ENCODE measurements at places on chromosomes 4 and X. TPM values are rescaled to one million over a fixed set of nuclear protein-coding genes. Genes with fewer than 3 reads are reported as not detected.
A peak's percentile ranks its signal among the peaks of the same experiment; 100 is the strongest.

DNA sequence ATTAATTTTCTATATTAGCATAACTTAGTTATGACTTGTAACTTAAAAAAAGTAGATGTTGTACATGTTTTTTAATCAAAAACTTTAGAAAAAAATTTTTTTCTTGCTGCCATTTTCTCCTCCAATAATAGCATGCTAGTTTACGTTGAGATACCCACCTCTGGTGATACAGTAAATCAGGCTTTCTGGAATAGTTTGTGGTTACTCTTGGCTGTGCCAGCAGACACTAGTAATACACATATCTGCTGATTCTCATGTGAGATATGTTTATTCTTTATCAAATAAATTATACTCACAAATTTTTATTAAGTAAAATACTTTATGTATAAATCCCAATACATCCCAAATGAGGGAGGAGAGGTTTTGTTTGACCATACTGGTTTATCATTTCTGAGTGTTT is 117.3 kb downstream of the KLHL8 start:
- no peak for DNase-seq

- no peak for DNase-seq
These were observed 192.4 kb downstream of the STPG2 start for GRCh38 chr4:97950836-97951235.

SPANXB1 gene
- not detected for polyA plus RNA-seq

GRCh38 chr4:133592591-133592990 is 443.5 kb downstream of the PCDH10 start:
- DNase-seq = no peak

GRCh38 chr4:7783541-7783940 is 156.1 kb downstream of the AFAP1 start:
- DNase-seq = no peak

DNA sequence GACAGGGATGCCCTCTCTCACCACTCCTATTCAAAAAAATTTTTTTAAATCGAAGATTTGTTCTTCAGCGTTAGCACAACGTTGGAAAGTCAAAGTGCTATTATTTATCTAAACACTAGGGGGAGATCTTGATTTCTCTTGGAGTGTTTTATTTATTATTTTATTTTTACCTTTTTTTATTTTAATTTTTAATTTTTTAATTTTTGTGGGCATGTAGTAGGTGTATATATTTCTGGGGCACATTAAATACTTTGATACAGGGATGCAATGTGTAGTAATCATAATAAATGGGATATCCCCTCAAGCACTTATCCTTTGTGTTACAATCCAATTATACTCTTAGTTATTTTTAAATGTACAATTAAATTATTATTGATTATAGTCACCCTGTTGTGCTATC is 37.4 kb upstream of the SLC10A4 start:
- peak; percentile 7 for DNase-seq

AFM gene
- polyA plus RNA-seq = 16.7 TPM

DNA sequence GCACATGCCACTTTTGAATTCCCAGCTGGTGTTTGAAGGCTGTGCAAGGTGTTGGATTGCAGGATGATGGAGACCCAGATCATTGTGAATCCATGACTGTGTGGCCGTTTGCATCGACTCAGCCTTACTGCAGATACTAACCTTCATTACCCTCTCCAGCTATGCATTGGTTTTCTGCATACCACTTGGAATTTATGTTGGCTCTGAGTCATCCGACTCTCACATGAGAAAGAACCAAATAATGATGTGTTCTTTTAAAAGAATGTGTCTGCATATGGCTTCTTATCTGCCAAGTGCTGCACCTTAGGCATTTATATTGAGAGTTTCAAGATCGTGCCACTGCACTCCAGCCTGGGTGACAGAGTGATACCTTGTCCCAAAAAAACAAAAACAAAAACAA is 106.7 kb upstream of the PRKX start:
- no peak for DNase-seq

DNA sequence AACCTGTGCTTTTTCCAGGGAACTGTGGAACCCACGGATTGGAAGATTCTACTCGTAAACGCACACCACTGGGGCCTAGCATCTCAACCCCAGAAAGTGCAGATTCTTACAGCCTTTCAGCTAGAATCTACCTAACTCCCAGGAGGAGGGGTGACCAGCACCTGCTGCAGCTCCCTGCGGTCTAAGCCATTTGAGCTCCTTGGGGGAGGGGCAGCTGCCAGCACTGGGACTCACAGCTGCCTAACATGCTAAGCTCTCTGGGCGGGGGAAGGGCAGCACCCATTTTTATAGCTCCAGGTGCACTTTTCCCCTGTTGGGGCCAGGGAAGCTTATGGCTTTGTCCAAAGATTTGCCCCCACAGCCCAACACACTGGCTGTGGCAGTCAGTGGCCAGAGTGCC is 595.7 kb upstream of the EPHA5 start:
- DNase-seq = no peak

CT45A1 gene
- not detected for polyA plus RNA-seq

- DNase-seq = no peak
These were observed 33.4 kb downstream of the TAPT1 start for GRCh38 chr4:16192631-16193518.

- DNase-seq = no peak
These were observed 33.2 kb downstream of the ARHGAP10 start for GRCh38 chr4:147765121-147765529.

DNA sequence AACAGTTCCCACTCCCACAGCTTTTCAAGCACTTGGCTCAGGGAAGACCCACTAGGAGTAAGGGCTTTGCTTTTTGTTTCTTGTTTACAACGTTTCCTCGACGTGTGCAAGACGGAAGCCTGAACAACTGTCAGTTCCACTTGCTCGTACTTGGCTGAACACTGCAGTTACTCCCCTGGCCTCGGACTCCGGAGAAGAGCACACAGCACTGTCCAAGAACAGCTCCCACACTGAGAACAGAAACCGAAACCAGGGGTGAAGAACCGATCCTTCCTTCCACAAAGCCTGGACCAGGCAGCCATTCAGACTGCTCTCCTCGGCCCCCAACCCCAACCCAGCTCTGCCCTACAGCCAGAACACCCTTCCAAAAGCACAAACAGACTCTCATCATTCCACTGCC is 25.5 kb downstream of the IRF2 start:
- DNase-seq = no peak

DNA sequence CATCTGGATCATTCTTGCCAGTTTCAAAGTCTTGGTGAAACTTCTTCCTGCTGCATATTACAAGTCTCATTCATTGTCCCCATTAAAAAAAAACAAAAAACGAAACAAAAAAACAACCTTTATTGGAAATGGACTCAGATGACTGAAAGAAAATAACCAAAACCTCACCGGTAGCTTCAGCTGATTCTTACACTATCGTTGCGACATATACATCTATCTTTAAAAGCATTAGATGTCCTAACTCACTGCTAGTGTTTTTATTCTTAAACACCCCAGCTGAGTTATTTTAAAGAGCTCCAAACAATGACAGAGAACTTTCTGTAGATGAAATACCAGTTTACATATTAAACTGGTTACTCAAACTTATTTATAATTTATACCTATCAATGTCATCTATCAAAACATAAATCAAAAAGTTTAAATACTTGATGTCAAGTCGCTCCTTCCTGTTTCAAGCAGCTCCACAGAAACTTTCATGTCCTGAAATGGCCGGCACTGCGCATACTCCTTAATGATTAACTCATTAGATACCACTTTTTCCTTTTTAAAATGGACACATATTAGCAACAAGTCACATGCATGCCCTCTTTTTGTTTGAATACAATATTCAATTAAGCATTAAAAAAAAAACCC is 87.2 kb downstream of the HPRT1 start:
- no peak for DNase-seq

MAGEC3 gene
- 0.37 TPM for polyA plus RNA-seq

- DNase-seq = no peak
These were observed 9.4 kb downstream of the INTU start for GRCh38 chr4:127642169-127642568.

GRCh38 chrX:5936438-5936837 is 292.2 kb downstream of the NLGN4X start:
- DNase-seq = peak; percentile 3

GRCh38 chr4:10006601-10007435 is 14.5 kb downstream of the SLC2A9 start:
- peak; percentile 36 for DNase-seq

CXCL3 gene
- polyA plus RNA-seq = 0.15 TPM

- no peak for DNase-seq
These were observed 19.6 kb upstream of the PDGFC start for GRCh38 chr4:156991161-156991560.

DNA sequence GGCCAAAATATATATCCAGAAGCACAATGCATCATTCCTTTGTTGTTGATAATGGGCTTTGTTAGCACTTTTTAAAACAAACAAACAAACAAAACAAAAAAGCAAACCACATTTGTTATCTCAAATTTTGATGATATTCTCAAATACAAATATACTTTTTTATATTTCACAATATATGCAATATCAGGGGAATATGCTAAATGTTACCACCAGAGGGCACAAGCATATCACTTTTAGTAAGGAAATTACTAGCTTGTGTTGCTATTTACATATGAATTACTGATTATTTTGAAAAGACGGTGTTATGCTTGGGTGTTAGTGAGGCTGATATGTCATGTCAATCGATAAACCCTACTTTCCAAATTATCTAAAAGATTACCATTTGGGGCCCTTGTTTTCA is 29.1 kb downstream of the RIPPLY1 start:
- DNase-seq = no peak

DNA sequence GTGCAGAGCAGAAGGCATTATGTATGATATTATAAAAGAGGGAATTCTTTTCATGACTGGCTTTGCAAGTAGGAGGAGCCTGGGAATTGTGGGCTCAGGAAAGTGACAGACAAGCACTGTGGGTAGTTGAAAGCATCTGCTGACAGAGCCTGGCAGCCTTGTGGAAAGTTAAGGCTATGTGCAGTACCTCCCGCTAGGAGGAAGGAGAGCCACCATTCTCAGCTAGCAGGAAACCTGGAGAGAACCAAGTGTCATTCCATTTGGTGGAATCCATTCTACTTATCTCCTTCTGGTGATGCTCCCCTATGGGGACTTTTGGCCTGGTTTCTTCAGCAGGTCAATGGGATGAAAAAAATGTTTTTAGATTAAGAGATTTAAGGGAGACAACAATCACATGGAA is 81.8 kb downstream of the ASB9 start:
- no peak for DNase-seq

RGN gene
- 42.7 TPM for polyA plus RNA-seq

GRCh38 chr4:13903901-13904300 is 276.4 kb upstream of the BOD1L1 start:
- no peak for DNase-seq

LANCL3 gene
- polyA plus RNA-seq = 0.20 TPM

WAS gene
- 2.6 TPM for polyA plus RNA-seq

GRCh38 chr4:69717778-69718177 is 42.6 kb downstream of the SULT1B1 start:
- DNase-seq = no peak

DNA sequence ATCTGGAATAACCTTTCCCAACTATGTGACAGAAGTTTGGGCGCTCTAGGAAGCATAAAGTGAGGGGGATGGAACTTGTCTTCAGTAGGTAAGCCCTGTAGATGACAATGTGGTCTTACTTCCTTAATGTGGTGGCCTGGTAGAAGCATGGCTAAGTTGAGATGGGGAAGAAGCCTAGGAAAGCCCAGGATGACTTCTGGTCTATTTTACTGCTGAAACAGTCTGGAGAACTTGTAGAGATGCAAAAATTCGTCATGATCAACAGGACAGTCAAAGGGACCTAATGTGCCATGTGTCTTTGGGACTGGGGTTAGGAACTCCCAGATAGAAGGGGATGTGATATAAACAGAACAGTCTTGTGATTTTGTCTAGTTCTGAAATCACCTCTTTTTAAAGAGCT is 40.8 kb downstream of the CCNG2 start:
- no peak for DNase-seq

GRCh38 chr4:99647071-99647470 is 10.6 kb downstream of the C4orf54 start:
- no peak for DNase-seq

MAGEA2B gene
- polyA plus RNA-seq = not detected

ZFP42 gene
- polyA plus RNA-seq = 1.8 TPM

DNA sequence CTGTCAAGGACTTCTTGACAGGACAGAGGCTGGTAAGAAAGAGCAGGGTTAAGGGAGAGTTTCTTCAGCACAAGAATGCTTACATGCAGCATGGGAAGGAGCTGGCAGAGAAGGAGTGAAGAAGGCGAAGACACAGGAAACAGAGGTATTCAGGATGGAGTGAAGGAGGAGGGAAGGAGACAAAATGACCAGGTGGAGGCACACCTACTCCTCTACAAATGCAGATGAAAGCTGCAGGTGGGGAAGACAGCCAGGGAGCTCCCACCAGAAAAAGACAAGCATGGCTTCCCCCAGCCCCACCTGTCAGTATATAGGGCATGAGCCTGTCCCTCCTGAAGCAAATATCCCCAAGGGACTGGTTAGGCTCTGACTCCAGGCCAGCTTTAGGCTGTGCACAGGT is 29.6 kb upstream of the NKRF start:
- DNase-seq = no peak

- DNase-seq = no peak
These were observed 65.8 kb upstream of the PRPS1 start for GRCh38 chrX:107562482-107562881.

IL15 gene
- polyA plus RNA-seq = 2.5 TPM

DNA sequence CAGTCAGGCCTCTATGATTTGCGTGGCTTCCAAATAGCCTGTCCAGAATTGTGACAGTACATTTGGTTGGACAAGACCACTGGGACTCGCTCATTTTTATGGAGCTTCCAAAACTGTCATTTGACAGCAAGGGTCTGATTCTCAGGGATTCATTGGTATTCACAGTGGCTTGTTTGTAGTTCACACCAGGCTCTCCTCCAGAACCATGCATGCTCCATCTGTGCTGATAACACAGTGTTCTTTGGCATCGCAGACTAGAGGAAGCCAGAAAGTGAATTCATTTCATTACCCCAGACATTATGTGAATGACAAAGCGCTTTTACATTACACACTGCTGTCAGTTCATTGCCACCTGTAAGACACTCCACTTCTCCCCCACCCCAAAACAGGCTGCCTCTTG is 208.3 kb downstream of the ARHGAP10 start:
- DNase-seq = no peak

GRCh38 chr4:87419578-87420249 is 2.7 kb upstream of the NUDT9 start:
- peak; percentile 37 for DNase-seq

GRCh38 chrX:40845331-40845911 is 110.1 kb upstream of the MED14 start:
- DNase-seq = peak; percentile 57

- DNase-seq = no peak
These were observed 12.9 kb downstream of the DGAT2L6 start for GRCh38 chrX:70190225-70190624.

- no peak for DNase-seq
These were observed 1.6 kb downstream of the MAPK10 start for GRCh38 chr4:86358257-86358656.

UGT2A1 gene
- polyA plus RNA-seq = 8.6 TPM

UBA6 gene
- 78.7 TPM for polyA plus RNA-seq

GRCh38 chr4:76562161-76562560 is 127.1 kb downstream of the SHROOM3 start:
- DNase-seq = no peak

DNA sequence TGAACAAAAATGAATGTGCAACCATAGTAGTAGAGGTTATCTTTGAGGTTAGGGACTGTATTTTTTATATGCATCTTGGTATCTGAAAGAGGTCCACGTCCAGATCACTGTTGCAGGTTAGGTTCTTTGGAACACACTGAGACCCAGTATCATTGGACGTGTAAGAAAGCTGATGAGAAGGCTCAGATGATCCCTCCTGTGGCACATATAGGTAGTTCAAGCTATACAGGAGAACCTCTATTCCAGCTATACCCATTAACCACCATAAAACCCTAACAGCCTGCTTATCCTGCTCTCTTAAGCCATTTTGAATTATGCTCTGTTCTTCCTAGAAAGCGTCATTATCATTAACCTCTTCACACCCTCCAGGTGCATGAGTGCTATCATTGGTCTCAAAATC is 930.7 kb upstream of the HS3ST1 start:
- no peak for DNase-seq

Data from left kidney (tissue), 8 donors.